Stimulated activated CD8-positive, alpha-beta memory T cell treated with anti-CD3 and anti-CD28 coated beads, Interleukin-15, amount 100 ng/mL, for 24 hours (primary cell): ENCODE measurements at places on chromosomes 1 and 21.

DNA sequence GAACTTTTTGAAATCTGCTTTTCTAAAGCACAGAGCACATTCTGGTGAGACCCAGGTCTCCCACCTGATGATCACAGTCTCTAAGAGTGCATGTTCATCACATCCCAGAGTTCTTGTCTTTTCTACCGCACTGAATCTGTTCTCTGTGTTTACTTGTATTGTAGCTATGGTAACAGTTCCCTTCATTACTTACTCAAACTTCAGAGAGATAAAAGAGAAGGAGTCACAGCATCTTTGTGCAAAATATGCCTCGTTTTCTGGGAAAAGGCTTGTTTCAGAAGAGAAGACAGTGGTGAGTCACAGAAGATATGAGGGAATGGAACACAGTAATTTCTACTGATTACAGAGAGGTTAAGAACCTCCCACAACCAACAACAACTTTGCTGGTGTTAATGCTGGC is 580.6 kb downstream of the PLA2G4A start:
- DNase-seq, result no peak

DNA sequence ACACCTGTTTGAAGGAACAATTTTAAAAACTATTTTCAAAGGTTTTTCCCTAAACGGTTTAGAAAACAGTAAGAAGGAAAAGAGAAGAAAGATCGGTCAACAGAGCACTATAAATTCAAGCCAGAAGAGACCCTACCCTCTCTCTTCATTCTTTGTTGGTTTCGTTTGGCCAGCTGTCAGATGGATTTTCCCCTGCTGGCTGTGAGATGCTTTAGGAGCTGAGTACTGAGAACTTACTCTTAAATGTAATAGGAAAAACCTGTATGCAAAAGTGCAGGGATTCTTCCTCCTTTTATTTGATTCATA is 1.3 kb upstream of the TXNIP start:
- no peak for DNase-seq

DNA sequence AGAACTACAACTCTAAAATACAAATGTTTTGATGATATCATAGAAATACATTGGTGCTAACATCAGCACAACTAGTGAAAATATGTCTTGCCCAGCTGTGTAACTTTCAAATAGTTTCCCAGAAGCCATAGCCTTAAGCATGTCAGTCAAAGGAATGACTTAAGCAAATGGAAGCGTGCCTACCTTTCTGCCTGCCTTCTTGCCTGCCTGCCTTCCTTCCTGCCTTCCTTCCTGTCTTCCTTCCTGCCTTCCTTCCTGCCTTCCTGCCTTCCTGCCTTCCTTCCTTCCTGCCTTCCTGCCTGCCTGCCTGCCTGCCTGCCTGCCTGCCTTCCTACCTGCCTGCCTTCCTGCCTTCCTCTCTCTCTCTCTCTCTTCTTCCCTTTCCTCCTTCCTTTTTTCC is 104.0 kb downstream of the PBX1 start:
- no peak for DNase-seq

DNA sequence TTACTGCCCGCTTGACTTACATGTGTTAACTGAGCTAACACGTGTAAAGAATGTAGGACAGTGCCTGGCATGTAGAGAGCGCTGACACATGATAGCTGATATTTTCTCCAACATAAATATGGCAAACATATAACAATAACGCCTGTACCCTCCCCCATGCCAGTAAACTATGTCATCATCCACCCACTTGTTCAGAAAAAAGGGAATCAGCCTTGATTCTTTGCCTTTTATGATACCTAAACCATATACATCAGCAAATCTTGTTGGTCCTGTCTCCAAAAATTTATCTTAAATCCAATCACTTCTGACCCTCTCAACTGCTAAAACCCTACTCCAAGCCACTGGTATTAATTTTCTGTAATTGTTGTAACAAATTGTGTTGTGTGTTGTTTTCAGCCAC is 1.1 kb upstream of the ZNF692 start:
- DNase-seq, result no peak
